Activated naive CD4-positive, alpha-beta T cell (primary cell): ENCODE measurements at places on chromosomes 7 and 10.

GRCh38 chr10:51255381-51255780 is 181.1 kb downstream of the PRKG1 start:
- no peak for DNase-seq

DNA sequence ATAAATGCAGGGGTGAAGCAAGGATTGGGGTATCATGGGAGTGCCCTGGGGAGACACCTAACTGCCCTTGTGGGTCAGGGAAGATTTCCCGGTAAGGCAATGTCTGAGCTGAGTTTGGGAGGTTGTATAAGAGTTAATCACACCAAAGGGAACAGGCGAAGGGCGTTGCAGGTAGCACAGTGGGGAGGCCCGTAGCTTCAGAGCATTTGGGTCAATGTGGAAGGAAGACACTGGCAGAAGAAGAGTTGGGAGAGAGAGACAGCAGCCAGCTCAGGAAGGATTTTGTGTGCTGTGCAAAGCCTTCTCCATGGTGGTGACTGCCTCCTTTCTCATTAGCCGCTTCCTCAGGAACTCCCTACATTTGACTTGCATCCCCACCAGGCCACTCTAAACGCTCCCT is 80.8 kb upstream of the LEP start:
- no peak for DNase-seq

GRCh38 chr7:114865564-114865963 is 56.3 kb upstream of the MDFIC start:
- peak; percentile 24 for DNase-seq

GRCh38 chr7:88363869-88364268 is 57.2 kb upstream of the STEAP4 start:
- DNase-seq: no peak

DNA sequence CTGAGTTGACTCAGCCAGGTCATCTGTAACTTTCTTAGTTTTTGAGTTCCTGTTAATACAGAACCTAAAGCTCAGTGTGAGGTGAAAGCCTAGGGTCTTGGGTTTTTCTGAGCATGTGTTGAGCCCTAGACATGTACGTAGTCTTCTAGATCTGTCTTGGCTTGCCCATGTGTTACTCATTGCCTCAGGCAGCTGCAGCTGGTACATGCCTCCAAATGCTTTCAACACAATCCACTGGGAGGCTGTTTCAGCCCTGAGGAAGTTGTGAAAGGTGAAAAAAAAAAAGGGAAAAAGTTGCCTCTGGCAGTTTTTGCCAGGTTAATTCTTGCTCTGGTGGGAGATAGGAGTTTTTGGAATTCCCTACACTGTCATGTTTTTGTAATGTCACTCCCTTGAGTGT is 134.6 kb downstream of the RNF216 start:
- no peak for DNase-seq

GRCh38 chr10:17831341-17831740 is 22.2 kb downstream of the MRC1 start:
- no peak for DNase-seq

DNA sequence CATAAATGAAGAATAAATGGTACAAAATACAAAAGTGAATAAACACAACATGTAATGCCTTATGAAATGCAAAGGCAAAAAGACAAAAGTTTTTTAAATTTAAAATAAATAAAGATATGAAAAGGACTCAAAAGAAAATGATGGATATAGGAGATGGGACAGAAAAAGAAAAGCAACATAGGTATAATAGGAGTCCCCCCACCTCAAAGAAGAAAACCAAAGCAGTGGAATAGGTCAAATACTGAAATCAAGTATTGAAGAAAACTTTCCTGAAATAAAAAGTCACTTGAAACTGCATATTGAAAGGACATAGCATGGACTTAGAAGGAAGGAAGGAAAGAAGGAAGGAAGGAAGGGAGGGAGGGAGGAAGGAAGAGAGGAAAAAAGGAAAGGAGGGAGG is 110.0 kb upstream of the FAM204A start:
- DNase-seq: no peak

DNA sequence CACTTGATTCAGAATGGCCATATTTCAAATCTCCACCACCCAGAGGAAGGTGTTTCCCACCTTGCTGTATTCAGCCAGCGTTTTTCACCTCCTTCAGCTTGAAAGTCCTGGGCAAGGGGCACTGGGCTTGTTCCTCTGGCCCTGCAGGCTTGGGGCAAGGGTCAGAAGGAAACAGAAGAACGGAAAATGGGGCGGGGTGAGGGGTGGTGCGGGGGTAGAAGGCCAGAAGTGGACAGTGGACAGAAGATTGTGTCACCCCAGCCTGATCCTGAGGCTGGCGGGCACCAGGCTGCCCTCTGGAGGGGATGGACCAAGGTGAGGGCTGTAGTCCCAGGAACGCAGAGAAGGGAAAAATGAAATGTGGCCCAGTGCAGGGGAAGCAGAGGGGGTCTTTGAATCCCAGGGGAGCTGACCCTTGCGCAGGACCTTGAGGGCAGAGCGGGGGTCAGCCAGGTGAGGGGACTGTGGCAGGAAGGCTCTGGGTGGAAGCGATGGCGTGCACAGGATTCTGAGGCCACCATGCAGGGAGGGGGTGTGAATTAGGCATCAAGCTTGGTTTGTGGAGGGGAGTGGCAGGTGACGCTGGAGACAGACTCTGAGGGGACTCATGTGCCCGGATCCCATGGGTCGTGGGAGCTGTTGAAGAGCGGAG is 23.0 kb downstream of the TMEM120A start:
- no peak for DNase-seq

- DNase-seq: no peak
Measured at GRCh38 chr7:2662273-2663120, 25.5 kb upstream of the AMZ1 start.

- DNase-seq: no peak
Measured at GRCh38 chr7:285731-286130, 4.2 kb upstream of the FOXL3 start.

GRCh38 chr10:93488956-93489528 is 6.9 kb upstream of the MYOF start:
- no peak for DNase-seq

DNA sequence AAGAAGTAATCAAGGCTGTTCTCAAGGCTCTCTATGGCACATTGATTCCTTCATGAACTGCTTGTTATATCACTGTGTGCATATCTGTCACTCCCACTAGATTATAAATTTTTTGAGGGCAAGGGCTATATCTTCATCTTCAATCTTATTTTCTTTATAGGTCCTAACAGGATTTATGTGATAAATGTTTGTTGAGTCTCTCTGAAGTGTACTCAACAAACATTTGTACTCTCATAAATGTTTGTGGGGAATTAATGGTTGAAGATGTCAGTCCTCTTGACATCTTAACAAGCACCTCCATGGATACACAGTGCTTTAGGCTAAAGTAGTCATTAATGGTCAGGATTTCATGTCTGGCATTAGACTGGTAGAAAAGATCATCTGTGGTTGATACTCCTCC is 143.2 kb downstream of the RNLS start:
- no peak for DNase-seq

DNA sequence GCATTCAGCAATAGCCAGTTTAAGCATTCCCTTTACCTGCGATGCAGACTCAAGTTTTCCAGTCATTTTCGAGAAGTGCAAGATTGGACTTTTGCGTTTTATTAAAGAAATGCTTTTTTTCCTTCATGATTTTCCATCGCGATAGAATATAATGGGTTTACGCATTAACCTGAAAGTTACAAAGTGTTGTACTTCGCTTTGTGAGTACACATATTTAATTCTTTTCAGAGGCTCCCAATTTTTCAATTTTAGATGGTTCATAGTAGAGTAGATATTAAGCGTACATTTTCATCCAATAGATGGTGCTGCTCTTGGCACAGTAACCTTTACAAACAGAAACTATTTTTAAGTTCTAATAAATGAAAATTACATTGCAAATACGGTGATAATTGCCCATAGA is 1.3 kb downstream of the PTPRZ1 start:
- DNase-seq: no peak

- DNase-seq: no peak
Measured at GRCh38 chr7:32170838-32171237, 100.6 kb upstream of the PDE1C start.

DNA sequence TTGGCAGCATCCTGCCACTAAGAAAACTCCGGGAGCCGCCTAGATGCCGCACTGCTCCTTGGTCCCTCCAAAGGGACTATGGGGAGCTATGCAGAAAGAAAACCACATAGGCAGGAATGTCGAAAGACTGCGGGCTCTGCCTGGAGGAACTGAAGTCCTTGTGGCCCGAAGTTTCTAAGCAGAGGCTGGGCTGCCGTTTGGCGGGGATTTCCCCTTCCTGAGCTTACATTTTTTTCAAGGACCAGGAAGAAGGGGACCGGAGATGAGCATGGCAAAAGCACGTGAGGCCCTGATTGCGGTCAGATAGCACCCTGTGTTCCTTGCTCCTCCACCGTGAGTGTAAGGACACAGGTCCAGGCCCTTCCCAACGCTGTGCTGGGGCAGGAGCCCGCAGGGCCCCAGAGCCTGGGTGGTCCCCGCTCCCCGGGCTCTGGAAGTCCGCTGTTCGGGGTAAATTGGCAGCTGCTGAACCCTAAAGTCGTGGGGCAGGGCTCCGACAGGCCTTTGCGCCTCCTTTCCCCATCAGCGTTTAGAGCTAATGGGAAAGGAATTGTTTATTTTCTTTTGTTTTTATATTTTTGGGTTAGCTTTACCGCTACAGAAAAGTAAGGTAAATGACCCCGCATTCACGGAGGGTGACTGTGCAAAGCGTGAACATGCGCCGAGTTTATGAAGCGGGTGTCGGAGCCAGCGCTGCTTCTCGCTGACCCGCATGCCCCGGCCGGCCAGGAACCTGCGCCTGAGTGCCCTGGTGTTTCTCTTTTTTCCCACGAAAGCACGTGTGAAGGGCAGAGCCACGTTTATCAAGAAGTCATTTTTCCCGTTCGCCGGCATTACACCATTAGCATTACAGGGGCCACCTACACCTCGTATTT is 356.5 kb upstream of the ZNF32 start:
- DNase-seq: no peak

DNA sequence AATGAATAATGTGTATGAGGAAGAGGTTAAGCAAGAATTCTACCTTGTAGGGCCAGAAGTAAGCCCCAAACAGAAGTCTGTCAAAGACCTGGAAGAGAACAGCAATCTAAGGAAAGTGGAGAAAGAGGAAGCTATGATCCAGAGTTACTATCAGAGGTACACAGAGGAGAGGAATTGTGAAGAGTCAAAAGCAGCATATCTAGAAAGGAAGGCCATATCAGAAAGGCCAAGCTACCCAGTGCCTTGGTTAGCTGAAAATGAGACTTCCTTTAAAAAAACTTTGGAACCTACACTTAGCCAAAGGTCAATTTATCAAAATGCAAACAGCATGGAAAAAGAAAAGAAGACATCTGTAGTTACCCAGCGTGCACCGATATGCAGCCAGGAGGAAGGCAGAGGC is 42.7 kb upstream of the GAD2 start:
- no peak for DNase-seq

- no peak for DNase-seq
Measured at GRCh38 chr7:81206667-81207360, 288.0 kb upstream of the SEMA3C start.

- no peak for DNase-seq
Measured at GRCh38 chr7:135207406-135208101, 3.8 kb downstream of the WDR91 start.

GRCh38 chr7:36667007-36667745 is 57.1 kb downstream of the AOAH start:
- DNase-seq: no peak

GRCh38 chr10:18759575-18759974 is 100.3 kb downstream of the ARL5B start:
- no peak for DNase-seq

GRCh38 chr7:155205368-155206317 is 92.0 kb upstream of the INSIG1 start:
- peak; percentile 71 for DNase-seq

DNA sequence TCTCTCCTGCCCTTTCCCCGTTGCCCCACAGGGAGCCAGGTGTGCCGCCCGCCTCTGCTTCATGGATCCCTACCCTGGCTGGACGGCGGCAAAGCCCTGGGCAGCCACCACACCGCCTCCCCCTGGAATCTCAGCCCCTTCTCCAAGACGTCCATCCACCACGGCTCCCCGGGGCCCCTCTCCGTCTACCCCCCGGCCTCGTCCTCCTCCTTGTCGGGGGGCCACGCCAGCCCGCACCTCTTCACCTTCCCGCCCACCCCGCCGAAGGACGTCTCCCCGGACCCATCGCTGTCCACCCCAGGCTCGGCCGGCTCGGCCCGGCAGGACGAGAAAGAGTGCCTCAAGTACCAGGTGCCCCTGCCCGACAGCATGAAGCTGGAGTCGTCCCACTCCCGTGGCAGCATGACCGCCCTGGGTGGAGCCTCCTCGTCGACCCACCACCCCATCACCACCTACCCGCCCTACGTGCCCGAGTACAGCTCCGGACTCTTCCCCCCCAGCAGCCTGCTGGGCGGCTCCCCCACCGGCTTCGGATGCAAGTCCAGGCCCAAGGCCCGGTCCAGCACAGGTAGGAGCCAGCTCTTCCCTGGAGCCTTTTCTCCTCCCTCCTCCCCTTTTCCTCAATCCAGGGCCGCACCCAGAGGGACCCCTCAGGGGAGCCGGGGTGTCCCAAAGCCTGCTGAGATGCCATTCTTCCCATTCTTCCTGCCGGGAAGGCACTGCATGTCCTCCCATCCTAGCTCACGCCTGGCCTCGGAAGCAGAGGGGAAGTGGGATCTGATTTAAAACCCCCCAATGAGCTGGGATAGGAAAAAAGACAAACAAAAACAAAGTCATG is 4.0 kb downstream of the GATA3 start:
- no peak for DNase-seq

GRCh38 chr10:116385994-116386809 is 41.4 kb upstream of the PNLIPRP3 start:
- no peak for DNase-seq

DNA sequence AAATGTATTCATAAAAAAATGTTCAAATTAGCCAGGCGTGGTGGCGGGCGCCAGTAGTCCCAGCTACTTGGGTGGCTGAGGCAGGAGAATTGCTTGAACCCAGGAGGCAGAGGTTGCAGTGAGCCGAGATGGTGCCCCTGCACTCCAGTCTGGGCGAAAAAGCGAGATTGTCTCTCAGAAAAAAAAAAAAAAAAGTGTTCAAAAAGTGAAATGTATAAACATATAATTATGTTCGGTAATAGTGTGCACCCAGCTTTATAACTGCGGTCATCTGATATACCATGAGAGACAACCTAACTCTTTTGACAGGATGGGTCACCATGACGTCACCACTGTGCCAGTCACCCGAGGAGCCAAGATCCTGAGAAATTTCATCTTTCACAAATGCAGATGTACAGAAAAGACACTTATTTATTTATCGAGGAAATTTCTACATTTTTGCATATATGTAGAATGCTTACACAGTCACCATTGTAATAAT is 594 bp upstream of the RP9 start:
- no peak for DNase-seq
